ENCODE measurements at places on chromosomes 7 and 10.

DNA sequence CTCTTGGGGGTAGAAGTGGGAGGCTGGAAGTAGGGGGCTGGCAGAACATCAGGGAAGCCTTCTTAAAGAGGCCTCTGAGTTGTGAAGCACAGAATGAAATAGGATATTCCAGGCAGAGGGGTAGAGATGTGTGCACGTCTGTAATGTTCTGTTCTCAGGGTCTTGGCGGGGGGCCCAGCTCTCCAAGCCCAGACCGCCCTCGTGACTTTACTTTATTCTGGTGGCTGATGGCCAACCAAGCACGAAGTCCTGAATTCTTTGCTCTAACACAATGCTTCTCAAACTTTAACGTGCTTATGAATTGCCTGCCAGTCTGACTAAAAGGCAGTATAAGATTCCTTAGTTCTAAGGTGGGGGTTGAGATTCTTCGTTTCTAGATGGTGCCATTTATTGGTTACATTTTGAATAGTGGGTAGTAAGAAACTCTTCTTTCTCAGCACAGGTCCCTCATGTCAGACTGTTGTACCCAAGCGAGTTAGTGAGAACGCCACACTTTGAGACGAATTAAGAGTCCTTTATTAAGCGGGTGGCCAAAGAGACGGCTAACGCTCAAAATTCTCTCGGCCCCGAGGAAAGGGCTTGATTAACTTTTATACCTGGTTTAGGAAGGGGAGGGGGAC lies 8.2 kb downstream of the PRXL2A start:
- no peak for DNase-seq

DNA sequence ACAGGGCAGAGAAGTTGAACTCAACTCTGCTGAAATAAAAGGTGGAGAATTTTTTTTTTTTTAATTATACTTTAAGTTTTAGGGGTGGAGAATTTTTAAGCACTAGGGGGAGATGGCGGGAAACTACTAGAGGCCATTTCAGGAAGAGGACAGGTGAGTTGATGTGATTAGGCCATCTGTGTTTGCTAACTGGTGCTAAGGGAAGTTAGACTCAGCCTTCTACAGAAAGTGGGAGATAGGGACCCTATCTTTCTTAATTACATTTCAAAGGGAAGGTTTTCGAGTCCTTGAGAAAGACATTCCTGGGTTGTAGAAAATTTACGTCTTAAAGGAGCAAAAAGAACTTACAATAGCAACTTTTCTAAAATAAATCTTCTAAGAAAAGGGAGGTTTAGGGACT lies 124.8 kb downstream of the LHFPL3 start:
- DNase-seq = no peak

- DNase-seq = no peak
Observed at GRCh38 chr10:71756311-71757191, 16.8 kb downstream of the VSIR start.

DNA sequence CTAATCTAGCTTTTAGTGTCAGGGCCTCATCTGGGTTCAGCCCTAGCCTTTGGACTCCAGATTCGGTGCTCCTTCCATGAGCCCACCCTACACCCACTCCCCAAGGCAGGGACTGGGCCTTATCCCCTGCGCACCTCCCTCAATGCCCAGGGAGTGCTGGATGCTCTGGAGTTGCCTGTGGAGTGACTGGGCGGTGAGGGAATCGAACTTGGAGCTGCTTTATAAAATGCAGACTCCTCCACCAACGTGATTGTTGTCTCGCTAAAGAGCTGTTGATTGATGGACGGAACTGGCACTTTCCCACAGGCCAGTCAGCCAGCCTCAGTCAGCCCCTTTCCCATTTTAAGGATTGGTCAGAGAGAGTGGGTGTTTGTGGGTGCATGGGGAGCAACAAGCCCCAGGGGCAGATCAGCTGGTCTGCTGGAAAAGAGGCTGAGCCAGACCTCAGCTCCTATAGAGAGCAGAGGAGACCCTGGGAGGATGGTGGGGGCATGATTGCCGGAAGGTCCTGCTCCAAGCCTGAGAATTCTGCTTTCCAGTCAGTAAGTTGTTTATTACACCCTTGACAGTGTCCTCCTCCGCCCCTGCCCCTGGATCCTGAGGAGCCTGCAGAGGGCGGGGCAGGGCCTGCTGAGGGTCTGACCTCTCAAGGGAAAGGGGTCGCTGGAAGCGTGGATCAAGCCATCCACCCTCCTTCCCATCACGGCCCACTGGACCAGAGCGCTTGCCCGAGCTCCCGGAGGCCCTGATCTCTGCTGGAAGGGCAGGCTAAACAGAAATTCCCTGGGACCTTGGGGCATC lies 16.7 kb downstream of the UNC5B start:
- DNase-seq = no peak

- no peak for DNase-seq
Observed at GRCh38 chr7:137867289-137867688, 20.5 kb upstream of the DGKI start.

DNA sequence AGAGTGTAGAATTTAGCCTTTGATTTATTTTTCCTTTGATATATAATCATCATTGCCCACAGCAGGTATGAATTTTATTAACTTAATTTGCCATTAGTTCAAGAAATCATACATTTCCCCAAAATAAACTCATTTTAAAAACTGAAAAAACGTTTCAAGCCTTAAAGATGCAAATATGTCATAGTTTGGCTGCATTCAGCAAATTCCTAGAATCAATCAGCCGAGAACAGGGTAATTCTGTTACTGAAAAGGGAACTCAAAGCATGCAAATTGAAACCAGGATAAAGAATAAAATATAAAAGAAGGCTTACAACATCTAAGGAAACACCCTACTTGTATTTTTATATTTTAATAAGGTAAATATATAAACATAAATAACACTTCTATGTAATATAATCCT lies 233.8 kb upstream of the PRKCQ start:
- DNase-seq = no peak

- no peak for DNase-seq
Observed at GRCh38 chr7:1095621-1096155, 7.8 kb downstream of the GPER1 start.

GRCh38 chr7:140016540-140016939 lies 46.2 kb downstream of the PARP12 start:
- no peak for DNase-seq

DNA sequence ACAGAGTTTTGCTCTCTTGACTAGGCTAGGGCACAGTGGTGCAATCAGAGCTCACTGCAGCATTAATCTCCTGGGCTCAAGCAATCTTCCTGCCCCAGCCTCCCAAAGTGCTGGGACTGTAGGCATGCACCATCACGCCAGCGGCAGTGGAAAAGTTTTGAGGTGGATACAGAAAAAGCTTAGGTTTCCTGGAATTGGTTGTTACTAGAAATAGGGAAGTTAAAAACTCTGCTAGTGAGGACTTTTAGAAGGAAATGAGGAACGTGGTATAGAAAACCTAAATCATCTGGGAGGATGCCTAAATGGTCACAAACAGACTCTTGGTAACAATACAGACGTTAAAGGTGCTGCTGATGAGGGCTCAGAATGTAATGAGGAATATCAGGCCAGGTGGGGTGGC lies 10.9 kb upstream of the SNX8 start:
- no peak for DNase-seq

GRCh38 chr7:88155756-88156155 lies 64.1 kb downstream of the SRI start:
- no peak for DNase-seq

DNA sequence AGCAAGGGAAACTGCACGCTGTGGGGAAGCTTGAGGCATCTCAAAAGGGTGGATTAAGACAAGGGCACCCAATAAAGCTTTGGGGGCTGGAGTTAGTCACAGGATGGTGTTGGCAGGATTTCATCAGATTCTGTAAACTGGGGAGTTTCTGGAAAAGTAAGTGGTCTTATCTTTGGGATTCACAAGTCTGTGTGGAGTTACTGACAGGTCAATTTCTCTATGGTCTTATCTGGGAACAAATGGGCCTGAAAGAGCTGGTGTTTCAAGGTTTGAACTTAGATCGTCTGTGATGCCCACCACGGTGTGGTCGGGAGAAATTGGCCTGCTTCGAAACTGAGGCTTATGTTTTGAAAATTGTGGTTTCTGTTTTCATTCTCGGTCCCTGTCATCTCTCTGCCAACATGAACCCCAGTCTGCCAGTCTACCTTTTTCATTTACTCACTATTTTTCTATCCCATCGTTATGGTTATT lies 23.8 kb upstream of the AOAH start:
- DNase-seq = no peak

GRCh38 chr10:1368842-1369171 lies 312.6 kb downstream of the WDR37 start:
- peak; percentile 42 for DNase-seq

GRCh38 chr7:12583176-12583575 lies 12.7 kb downstream of the SCIN start:
- no peak for DNase-seq

- no peak for DNase-seq
Observed at GRCh38 chr7:33185786-33186185, 56.4 kb downstream of the BBS9 start.

GRCh38 chr7:80453699-80454340 lies 58.0 kb downstream of the GNAT3 start:
- DNase-seq = no peak

GRCh38 chr7:73685311-73685710 lies 1.9 kb downstream of the BUD23 start:
- no peak for DNase-seq

DNA sequence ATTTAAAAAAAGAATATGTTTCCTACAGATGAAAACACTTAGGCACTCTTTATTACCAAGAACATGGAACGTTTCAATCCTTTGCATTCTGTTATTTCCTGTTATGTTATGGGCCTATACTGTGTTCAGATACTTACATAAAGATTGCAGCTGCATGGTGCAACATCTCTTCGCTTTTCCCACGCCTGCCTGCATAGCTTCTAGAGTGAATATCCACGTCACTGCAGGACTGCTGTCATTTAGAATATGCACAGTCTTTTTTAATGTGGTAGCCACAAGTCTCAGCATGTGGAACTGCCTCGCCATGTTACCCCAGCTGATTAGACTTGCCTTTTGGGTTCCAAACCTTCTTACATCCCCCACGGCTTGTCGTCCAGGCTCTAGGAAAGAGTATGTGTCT lies 69.6 kb upstream of the GATA3 start:
- DNase-seq = no peak

GRCh38 chr10:22635650-22636049 lies 78.7 kb downstream of the PIP4K2A start:
- DNase-seq = no peak

- no peak for DNase-seq
Observed at GRCh38 chr10:43114088-43114742, 24.0 kb upstream of the CSGALNACT2 start.

GRCh38 chr7:507623-508300 lies 11.9 kb downstream of the PDGFA start:
- DNase-seq = no peak

- DNase-seq = no peak
Observed at GRCh38 chr7:23966941-23967340, 256.9 kb downstream of the STK31 start.

DNA sequence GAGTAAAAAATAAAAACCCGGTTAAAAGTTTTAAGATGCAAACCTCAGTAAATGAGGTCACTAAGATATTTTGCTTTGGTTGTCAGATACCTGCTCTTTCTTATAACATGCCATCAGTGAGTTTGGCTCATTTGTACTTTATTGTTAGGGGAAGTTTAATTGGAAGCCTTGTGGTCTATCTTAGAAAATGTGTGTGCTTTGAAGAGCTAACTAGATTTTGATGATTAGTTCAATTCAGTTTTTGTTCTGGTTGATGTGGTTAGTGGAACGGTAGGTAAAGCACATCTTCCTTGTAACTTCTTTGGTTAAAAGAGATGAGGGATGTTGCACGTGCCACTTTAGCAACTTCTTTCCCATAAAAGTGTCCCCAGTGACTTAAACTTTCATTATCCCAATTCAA lies 353.4 kb upstream of the GALNT17 start:
- DNase-seq = no peak

- DNase-seq = no peak
Observed at GRCh38 chr10:16386855-16387254, 50.0 kb upstream of the PTER start.

Data from activated CD4-positive, alpha-beta memory T cell treated with anti-CD3 and anti-CD28 coated beads, Interleukin-2, amount 10 ng/mL, durations not matched to agents 7 days and 5 days (primary cell).